ENCODE measurements at places on chromosomes 5 and 9.

GRCh38 chr5:68369023-68369359 lies 153.4 kb downstream of the PIK3R1 start:
- no peak for DNase-seq

DNA sequence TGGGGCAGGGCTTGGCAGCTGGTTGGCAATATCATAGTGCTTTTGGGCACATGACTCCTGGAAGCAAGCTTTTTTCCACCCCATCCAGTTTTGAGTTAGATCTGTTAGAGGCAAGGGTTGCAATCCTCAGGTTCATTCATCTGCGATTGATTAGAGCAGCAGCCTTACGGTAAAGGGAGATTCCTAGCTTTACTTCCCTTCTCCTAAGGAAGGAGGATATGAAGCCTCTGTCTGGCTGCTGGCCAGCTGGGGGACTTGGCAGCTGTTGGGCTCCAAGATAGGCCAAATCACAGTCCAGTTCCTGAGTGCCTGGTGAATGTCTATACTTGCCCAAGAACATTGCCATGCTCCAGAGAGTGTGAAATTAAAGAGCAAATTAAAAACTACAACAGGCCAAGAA lies 113.4 kb upstream of the CCNH start:
- DNase-seq: no peak

DNA sequence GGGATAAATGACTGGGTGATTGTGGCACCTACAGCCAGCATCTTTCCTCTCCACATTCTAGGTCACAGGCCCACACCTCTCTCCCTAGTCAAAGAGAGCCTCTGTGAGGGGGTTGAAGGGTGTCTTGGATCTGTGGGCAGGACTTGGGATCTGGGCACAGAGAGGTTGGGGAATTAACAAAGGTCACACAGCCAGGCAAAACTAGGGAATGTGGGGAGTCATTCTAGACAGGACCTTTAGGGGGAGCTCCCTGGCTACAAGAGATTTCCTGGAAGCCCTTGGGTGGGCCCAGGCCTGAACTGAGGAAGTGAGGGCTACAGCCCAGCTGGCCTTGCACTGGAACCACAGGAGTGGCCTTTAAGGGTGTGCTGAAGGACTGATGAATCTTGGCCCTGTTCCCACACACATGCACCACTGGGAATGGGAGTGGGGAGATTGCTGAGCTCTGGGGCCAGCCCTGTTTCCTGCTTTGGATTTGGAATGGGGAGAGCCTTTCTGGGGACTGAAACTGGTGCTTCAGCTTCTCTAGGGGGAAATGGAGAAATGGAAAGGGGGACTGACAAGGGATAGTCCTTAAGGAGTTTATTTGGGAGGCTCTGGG lies 12.4 kb upstream of the CXXC5 start:
- peak; percentile 87 for DNase-seq

GRCh38 chr9:35688558-35689541 lies 875 bp downstream of the TPM2 start:
- no peak for DNase-seq

- DNase-seq: no peak
Measured at GRCh38 chr9:85046475-85046874, 376.9 kb downstream of the NTRK2 start.

- DNase-seq: no peak
Measured at GRCh38 chr5:34585601-34586104, 70.5 kb upstream of the RAI14 start.

- DNase-seq: no peak
Measured at GRCh38 chr5:178416919-178417318, 173.3 kb downstream of the COL23A1 start.

DNA sequence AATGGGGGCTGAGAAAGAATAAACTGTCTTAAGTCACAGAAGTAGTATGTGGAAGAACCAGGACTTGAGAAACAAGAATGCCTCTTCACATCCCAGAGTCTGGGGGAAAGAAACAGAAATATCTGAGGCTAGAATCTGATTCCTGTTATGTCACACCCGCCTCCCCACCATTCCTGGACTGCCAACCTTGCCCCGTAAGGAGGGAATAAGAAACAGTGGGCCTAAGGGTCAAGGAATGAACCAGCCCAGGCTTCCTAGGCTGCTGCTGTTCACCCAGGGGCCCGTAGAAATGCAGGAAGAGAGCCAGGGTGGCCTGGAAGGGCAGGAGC lies 4.3 kb downstream of the PCDH1 start:
- no peak for DNase-seq

- DNase-seq: no peak
Measured at GRCh38 chr5:120927950-120928530, 463.9 kb downstream of the PRR16 start.

- peak; percentile 50 for DNase-seq
Measured at GRCh38 chr5:173602423-173602822, 14.0 kb downstream of the BOD1 start.

DNA sequence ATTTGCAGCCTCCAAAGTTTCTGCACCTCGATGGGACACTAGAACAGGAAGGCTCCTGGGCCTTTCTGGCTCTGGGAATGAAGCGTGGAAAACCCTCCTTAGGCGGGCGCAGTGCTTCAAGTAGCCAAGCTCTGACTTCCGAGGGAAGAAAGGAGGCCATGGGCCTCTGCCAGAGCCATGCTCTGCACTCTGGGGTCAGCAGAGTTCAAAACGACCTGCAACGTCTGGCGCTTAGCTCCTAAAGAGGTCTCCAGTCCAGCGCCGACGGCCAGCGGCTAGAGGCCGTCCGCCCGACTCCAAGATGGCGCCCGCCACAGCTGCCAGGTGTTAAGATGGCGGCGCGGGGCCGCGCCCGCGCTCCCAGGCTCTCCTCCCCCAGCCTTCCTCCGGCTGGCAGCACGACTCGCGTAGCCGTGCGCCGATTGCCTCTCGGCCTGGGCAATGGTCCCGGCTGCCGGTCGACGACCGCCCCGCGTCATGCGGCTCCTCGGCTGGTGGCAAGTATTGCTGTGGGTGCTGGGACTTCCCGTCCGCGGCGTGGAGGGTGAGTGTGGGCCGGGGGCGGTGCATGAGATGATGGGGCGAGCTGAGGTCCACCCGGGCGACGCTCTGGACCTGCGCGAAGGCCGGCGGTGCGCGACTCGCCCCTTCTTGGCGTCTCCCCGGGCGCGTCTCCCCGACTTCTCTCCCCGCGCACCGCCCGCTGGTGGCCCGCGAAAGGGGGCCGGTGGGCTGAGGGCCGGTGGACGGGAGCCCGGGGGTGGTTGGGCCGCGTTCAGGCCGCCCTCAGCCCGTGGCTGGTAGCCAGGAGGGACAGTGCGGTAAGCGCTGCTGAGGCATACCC lies at the start of gene TXNDC15:
TSS of gene TXNDC15 (plus strand) at position 385 of the 844 bp plus-strand sequence. CDS start at position 442, 57 bp downstream.
- DNase-seq: peak; percentile 94

- DNase-seq: no peak
Measured at GRCh38 chr5:139611703-139612584, 36.2 kb upstream of the CXXC5 start.

DNA sequence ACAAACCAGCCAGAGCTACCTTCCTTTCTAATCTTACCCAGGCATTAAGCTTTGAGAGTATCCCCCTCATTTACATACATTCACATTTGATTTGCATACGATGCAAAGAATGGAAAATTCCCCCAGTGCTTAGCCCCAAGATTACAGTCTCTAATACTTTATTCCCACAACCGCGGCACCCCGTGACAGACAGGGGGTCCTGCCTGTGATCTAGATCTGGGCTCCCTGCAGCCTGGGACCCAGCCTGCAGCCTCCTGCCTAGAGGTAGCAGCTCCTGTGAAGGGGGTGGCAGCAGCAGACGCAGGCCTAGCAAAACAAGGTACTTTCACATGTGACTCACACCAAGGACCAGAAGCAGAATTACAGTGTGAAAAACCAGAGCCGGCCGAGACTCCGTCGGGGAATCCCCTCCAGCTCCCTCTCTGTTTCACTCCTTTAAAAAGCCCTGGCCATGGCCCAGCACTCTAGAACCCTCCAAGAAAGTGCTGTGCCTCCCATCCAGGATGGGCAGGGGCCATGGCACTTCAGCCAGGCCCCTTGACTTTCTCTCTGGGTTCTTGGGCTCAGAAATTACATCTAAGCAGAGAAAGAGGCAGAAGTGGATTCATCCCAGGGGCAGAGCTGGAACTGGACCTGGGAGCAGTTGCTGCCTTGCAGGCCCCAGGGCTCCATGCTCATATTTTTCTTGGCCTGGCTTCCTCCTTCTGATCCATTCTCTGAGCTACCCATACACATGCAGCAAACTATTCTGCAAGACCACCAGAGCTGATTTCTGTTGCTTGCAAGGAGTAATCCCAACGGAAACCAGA lies 14.0 kb upstream of the TCF7 start:
- DNase-seq: peak; percentile 60

GRCh38 chr5:156273325-156273724 lies 53.6 kb upstream of the SGCD start:
- DNase-seq: no peak

GRCh38 chr5:172906436-172906835 lies 52.8 kb upstream of the RPL26L1 start:
- no peak for DNase-seq

- no peak for DNase-seq
Measured at GRCh38 chr9:90684736-90685135, 42.1 kb upstream of the DIRAS2 start.

DNA sequence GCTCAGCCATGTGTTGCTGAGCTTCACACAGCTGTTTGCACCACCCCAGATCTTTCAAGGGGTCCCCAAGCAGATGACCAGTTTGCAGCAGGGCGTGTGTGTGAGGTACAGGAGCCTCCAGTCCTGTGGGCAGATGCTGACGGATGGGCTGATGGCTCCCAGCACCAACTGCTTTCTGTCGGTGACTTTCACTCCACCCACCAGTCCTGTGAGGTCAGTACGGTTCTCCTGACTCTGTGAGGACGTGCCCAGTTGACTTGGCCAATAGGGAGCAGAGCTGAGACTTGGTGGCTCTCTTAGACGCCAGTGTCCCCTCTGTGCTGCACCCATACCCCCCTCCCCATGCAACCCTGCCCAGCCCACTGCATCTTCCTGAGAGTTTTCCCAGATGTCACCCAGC lies 19.7 kb downstream of the COL5A1 start:
- DNase-seq: no peak

GRCh38 chr5:139831624-139832023 lies 36.0 kb downstream of the PSD2 start:
- no peak for DNase-seq

GRCh38 chr5:112253478-112254250 lies 165.4 kb downstream of the EPB41L4A start:
- peak; percentile 13 for DNase-seq

GRCh38 chr5:118611332-118611945 lies 376.9 kb downstream of the DTWD2 start:
- DNase-seq: peak; percentile 64

DNA sequence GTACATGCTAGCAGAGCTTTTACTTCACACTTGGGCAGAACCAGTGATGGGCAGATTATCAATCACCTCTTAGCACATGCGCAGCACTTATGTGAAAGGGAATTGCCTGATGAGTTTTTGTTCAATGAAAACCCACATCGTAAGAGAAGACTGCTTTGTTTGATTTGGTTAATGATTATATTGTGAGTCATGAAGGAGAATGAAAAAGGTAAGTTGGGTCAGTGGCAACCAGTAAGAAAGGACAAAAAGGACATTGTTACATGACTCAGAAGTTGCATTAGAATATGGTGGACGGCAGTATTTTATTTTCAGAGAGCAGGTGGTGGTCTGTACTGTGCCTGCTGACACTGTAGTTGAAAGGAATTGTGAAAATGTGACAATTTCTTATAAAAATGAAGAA lies 127.4 kb downstream of the AOPEP start:
- no peak for DNase-seq

DNA sequence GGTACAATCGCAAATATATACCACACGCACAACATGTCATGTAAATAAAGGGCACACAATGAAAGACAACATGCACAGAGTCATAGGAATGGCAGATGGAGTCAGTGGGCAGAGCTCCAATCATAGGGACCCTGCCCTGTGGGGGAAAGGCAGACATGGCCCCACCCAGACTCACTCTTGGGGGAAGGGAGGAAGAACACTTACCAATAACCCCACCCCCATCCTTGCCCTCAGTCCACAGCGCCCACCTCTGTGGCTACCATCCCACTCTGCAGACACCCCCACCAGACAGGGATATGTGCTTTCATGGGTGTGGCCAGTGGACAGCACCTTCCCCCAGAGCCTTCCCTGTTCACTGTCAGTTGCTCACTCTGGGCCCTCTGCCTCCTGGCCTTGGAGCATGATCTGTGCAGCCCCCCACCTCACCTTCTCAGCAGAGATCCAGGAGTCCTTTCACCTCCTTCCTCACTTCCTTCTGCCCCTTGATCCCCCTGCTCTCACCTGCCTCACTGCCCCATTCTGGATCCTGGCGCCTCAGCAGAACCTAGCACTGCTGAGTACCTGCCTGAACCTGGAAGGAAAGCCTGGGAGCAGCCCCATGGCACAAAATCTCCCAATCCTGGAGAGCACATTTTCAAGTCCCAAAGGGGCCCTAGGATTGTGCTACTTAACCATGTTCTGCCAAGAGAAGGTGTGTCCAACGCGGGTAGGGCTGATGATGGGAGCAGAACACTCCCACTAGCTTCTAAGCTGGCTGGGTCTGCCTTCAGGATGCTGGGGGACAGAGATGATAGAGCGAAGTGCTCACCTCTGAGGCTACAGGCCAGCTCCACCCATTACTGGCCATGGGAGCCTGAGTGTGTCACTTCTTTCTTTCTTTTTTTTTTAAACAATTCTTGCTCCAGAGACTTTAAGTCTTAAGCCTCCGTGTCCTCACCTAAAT lies 1.5 kb upstream of the PHF19 start:
- DNase-seq: no peak

GRCh38 chr9:87099407-87099806 lies 152.1 kb upstream of the GAS1 start:
- DNase-seq: no peak

- no peak for DNase-seq
Measured at GRCh38 chr5:169389318-169389717, 88.4 kb upstream of the SLIT3 start.

DNA sequence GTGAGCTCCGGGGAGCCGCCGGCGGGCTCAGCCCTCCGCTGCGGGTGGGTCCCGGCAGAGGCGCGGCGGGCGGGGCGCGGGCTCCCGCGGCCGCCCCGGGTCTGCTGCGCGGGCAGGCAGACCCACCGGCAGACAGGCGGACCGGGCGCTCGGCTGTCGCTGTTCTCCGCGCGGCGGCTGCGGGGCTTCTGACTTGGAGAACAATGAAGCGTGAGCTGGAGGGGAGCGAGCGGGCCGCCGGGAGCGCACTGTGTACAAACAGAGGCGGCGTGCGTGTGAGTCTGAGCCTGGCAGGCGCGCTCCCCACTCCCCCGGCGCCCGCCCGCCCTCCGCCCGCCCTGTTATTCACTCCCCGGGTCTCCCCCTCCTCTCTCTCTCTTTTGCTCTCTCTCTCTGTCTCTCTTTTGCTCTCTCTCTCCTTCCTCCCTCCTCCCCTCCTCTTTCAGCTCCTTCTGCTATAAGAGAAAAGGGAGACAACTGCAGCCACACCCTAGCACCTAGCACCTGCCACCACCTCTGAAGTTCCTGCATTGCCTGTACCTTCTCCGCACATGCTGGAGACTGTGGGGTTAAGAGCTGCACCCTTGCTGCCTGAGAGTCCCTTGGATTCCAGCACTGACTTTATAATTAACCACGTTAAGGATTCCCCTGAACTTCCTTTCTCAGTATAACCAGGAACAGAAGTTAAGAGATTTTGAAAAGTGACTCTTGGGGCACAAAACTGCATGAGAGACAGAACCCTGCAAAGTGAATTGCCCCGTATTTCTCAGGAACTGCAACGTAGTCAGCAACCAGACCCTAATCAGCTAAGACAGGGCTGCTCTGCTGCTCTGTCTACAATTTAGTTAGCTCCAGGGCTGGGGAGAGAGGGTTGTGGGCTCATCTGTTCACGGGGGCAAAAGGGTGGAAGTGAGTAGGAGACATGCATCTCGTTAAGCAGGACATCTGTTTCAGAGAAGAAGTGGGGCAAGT lies at the start of gene EDIL3:
TSS of gene EDIL3 (minus strand) at position 277 of the 972 bp plus-strand sequence. CDS start 506 bp downstream, outside the sequence.
- peak; percentile 82 for DNase-seq

- DNase-seq: no peak
Measured at GRCh38 chr5:83341815-83342334, 129.7 kb upstream of the VCAN start.

GRCh38 chr9:136673975-136674785 lies 11.5 kb downstream of the EGFL7 start:
- no peak for DNase-seq

All from GM23338 (cell line).